Activated T-helper 9 cell treated with anti-CD3 and anti-CD28 coated beads, Interleukin-2, amount 50 U/mL, for 16 hours (primary cell): ENCODE measurements at places on chromosomes 16 and 17.

- DNase-seq: no peak
Observed at GRCh38 chr17:69030169-69030568, 30.6 kb downstream of the ABCA9 start.

- no peak for DNase-seq
Observed at GRCh38 chr17:42431758-42432161, 8.7 kb upstream of the CAVIN1 start.

GRCh38 chr17:9086577-9086976, 65.3 kb downstream of the NTN1 start:
- DNase-seq: no peak

DNA sequence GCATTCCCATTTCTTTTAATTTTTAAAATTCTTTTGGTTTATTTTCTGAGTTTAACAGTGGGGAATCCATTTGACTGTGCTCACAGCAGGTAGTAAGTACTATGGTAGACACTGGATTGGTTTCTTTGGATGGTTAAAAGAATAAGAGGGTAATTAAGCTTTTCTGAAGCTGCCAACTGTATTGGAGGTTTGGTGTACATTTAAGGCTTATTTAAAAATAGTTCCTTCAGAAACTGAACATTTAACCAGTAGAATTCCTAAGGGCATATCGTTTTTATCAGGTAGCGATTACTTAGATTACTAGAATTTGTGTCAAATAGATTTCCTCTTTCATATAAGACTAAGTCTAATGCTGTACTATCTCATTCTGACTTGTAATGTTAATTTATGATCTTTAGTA, 162.4 kb downstream of the PPM1E start:
- DNase-seq: no peak

DNA sequence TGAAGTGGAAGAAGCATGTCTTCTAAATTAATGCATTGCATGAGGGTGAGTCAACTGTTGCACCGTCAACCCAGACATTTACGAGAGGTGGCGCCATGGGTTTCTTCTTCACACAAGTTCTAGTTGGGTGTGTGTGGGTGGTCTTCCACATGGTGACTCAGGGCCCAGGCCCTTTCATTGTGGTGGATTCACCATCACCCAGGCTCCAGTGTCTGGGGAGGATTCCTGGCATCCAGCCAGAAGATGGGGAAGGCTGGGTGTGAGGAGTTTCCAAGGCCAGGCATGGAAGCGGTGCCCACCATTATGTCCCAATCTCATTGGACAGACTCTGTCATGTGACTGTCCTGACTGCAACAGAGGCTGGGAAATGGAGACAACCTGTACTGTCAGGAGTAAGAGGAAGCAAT, 21.4 kb upstream of the JPH3 start:
- no peak for DNase-seq

DNA sequence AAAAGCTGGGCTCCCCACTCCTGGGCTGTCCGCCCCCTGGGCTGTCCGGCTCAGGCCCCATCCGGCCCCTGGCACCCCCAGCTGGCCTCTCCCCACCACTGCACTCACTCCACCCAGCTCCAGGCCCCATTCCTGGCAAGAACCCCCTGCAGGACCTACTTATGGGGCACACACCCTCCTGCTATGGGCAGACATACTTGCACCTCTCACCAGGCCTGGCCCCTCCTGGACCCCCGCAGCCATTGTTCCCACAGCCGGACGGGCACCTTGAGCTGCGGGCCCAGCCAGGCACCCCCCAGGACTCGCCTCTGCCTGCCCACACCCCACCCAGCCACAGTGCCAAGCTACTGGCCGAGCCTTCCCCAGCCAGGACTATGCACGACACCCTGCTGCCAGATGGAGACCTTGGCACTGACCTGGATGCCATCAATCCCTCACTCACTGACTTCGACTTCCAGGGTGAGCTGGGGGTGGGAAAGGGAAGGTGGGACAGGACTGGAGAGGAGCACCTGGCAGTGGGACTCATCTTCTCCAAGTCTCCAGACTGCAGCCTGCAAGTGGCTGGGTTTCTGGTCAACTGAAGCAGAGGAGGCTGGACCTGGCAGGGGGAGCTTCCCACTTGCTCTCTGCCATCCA, 17.6 kb downstream of the UNC119 start:
- no peak for DNase-seq

DNA sequence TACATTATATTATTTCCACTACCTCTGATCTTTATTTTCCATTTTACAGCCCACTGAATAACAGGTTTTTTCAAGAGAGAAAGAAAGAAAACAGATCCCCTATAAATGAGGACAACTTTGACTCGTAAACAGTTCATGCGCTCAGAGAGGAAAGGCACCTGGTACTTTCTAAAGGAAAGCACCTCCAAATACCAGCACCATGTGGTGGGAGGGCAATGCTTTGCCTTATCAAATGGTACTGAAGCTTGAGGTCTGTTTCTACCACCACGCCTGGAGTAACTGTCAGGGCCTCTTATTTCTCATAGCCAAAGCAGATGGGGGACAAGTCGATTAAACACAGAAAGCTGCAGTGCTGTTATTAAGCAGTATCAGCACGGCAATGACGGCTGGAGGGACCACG, 510.3 kb upstream of the ZFHX3 start:
- no peak for DNase-seq

GRCh38 chr16:608019-608418, 18.2 kb downstream of the RAB40C start:
- no peak for DNase-seq

GRCh38 chr16:1744338-1744840, 27.0 kb downstream of the NME3 start:
- DNase-seq: no peak

DNA sequence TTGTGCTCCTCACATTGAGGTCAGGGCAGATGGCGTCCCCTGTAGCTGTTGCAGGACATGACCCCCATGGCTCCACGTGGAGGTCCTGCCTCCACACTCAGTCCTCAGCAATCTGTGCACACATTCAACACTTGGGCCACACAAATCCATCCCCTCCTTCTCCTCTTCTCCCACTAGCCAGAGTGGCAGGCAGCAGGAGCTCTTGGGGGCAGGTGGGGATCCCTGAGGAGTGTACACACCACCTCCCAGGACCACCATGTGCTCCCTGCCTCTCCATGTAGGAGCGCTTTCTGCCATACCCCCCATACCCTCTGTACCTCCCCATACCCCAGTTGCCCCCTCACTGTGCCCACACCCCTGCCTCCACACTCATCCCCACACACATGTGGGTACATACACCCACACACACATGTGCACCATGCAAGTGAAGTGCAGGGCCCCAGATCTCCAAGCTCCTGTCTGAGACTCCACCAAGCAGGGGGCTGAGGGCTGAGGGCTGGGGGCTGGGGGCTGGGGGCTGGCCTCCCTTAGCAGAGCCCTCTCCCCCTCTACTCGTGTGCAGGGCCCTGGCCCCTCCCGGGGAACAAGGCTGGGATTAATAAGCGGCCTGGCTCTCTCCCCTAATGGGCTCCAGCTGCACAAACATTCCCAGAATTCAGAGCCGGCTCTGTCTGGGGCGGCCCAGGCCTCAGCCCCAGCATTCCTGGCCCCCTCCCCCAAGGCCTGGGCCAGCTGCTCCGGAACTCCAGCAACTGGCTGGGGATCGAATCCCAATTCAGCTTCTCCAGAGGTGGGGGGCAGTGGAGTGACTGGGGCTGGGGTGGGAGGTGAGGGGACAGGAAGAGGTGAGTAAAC, 48.2 kb upstream of the MEIOC start:
- DNase-seq: no peak

- DNase-seq: no peak
Observed at GRCh38 chr17:45813048-45813725, 29.1 kb downstream of the CRHR1 start.

DNA sequence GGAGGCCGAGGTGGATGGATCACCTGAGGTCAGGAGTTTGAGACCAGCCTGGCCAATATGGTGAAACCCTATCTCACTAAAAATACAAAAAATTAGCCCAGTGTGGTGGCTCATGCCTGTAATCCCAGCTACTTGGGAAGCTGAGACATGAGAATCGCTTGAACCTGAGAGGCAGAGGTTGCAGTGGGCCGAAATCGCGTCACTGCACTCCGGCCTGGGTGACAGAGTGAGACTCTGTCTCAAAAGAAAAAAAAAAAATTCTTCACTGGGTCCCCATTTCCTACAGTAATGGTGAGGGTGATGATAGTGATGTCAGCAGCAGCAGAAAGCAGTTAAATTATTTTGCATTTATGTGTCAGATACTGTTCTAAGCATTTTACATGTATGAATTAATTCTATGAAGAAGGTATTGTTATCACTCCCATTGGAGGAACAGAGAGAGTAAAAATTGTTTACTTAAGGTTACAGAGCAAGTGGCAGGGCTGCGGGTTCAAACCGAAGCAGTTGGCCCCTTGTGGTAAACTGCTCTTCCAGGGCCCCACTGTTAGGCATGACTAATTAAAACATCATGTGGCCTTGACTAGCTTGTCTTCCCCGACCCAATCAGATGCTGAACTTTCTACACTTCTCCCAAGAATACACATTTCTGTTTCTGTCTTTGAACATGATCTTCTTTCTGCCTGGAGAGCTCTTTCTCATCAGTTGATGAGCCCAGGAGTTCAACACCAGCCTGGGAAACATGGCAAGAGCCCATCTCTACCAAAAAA, 45.8 kb downstream of the STAT3 start:
- peak; percentile 24 for DNase-seq

GRCh38 chr16:59263955-59264354, 529.8 kb upstream of the GOT2 start:
- DNase-seq: no peak

- no peak for DNase-seq
Observed at GRCh38 chr17:19565817-19566575, 32.3 kb downstream of the SLC47A1 start.

GRCh38 chr17:32807577-32807976, 69.3 kb downstream of the MYO1D start:
- DNase-seq: no peak

- no peak for DNase-seq
Observed at GRCh38 chr17:28216528-28216927, 102.5 kb upstream of the TMEM97 start.

- no peak for DNase-seq
Observed at GRCh38 chr17:64332502-64332901, 58.2 kb downstream of the PECAM1 start.
